ENCODE measurements at places on chromosomes 12 and 14.

DNA sequence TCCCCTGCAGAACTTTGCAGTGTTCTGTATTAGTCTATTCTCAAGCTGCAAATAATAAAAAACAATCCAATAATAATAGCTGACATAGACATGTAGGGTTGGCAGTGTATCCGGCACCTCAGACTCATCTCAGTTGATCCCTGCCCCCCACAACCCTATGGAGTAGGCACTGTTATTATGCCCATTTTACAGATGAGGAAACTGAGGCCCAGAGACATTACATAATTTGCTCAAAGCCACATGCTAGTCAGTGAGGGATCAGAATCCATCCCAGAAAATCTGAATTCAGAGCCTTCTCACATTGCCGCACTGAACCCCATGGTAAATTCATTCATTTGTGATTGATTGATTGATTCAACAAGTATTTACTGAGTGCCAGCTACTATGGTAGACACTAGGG, 226.6 kb upstream of the PWP1 start:
- no peak for DNase-seq

DNA sequence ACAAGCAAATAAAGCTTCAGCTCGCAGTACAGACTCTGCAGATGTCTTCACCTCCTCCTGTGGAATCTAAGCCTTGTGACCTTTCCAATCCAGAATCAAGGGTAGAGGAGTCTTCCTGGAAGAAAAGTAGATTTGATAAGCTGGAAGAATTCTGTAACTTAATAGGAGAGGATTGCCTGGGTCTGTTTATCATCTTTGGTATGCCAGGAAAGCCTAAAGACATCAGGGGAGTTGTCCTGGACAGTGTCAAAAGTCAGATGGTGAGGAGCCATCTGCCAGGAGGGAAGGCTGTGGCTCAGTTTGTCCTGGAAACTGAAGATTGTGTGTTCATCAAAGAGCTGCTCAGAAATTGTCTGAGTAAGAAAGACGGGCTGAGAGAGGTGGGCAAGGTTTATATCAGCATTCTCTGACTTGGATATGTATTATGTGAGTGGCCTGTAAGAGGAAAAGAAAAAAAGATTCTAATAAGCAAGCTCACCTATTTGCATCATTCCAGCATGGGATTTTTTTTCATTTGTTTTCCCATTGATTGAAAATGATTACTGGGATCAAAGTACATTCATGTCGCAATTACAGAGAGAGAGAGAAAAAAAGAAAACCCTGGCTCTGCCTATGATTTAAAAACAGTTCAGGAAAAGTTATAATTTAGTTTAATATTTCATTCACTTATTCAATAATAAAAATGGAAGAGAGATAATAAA, 767 bp downstream of the REP15 start:
- no peak for DNase-seq

GRCh38 chr12:87054226-87054625, 798.0 kb upstream of the MGAT4C start:
- DNase-seq: no peak

DNA sequence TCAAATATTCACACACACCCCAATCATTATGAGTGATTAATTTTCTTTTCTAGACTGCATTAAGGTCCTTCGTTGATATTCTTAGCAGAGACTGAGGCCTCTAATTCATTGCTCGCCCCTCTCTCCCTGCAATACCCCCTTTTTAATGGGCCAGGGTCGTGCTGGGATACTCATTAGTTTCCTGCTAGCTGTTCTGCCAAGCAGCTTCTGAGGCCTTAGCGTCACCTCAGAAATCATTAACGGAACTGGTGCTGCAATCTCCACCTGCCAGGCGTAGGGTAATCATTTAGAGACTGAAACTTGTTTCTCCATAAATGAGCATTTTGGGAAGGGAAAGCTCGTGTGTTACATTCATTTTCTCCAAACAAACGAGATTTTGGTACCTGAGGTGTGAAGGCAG, 1054.7 kb downstream of the GALC start:
- no peak for DNase-seq

DNA sequence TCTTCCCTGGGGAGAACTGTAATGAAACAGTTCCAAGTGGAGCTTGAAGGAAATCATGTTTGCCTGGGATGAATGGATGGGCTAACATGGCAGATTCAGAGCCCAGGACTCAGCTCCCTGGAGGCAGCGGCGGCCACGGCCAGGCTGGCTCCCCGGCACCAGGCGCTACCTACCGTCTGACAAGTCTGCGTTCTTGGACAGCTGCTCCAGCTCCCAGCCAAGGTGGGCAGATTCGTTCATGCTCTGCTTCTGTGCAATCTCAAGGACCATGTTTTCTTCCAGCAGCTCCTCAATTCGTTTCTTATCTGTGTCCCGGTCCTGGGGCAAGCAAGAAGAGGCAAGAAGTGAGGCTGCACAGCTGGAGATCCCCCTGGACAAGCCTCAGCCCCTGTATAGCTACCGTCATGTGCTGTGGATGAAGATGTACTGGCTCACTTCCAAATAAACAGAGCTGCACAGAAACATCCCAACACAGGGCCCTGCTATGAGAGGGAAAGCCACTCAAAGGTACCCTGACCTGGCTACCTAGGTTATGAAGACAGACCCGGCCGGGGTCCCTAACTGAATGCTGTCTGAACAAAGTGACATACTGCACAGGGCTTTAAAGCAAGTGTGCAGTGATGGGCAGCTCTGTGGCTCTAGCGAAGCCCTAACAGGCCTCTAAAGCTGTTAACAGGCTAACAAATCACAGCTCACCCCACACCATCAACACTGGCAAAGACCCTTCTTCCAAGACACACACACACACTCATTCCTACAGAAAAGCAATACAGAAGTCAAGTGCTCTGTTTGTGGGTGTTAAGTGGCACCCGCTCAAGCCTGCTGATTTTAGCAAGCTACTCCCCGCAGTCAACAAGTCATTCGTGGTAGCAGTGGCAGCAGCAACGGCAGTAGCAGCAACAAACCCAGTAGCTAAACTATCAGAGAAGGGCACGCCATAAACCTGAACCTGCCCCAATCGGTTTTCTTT, 80.4 kb upstream of the GPR68 start:
- no peak for DNase-seq

DNA sequence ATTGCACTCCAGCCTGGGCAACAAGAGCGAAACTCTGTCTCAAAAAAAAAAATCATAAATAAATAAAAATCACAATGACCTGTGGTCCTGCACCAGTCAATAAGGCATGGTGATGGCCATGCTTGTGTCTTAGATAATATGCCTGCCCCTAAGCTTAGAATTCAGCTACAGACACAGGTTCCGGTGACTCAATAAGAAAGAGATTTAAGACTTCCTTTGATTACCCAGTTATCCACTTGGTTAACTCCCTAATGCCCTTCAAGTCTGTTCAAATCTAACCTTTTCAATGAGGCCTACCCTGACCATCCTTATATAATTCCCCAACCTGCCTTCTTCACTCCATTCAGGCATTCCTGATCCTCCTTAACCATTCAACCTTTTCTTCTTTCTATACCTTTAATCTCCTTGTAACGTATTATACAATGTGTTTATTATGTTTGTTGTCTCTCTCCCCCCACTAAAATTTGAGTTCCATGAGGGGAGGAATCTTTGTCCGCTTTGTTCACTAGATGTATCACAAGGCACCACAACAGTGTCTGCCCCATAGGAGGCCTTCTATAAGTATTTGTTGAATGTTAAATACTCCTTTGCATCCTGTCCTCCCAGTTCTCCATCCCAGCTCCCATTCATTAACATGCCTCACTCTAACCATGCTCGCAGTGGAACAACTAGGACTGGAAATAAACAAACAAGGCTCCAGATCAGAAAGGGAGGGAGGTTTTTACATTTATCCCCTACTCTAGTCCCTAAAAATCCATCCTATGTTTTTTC, 8.9 kb downstream of the MAP4K5 start:
- no peak for DNase-seq

GRCh38 chr12:30614031-30614430, 81.6 kb downstream of the IPO8 start:
- no peak for DNase-seq

GRCh38 chr12:125381373-125381772, 316.1 kb downstream of the AACS start:
- DNase-seq: peak; percentile 45

DNA sequence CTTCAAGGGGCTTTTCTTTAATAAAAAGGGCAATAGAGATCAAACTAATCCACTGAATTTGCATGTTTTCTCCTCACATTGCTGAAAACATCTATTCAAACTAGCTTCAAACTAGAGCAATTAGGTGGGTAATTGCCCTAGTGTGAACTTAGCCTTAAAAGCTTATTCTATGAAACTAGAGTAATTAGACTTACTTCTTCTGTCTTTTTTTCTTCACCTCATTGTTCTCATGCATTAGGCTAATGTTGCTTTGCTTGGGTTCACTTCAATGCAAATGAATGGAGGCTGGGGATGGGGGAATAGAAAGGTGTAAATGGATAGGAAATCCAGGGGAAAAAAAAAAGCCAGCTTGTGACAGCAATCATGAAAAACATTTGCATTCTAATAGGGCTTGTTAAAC, 414.8 kb upstream of the LMO3 start:
- no peak for DNase-seq

GRCh38 chr14:100525615-100526014, 61.6 kb downstream of the BEGAIN start:
- DNase-seq: peak; percentile 1

- DNase-seq: no peak
Observed at GRCh38 chr12:102797528-102797927, 119.5 kb downstream of the PAH start.

DNA sequence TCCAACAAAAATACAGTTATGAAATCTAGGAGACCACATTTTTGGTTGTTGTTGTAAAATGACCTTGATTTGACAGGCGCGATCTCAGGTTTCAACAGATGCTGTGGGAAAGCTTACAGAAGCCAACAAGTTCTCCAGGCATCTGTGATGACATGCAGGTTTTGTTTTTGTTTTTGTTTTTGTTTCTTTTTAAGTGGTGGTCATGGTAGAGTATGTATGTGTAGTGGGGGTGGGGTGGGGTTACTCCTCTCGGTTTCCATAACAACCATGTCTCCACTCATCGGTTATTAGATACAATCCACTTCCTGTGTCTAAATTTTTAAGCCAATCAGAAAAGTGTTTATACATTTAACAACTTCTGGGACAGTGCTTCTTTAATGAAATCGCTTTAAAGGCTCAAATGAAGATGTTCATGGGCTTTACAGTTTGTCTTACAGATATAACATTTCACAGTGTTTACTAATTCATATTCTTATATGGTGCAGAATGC, 199.9 kb upstream of the FOXN3 start:
- peak; percentile 20 for DNase-seq

GRCh38 chr12:91507754-91508153, 325.1 kb upstream of the DCN start:
- DNase-seq: no peak

DNA sequence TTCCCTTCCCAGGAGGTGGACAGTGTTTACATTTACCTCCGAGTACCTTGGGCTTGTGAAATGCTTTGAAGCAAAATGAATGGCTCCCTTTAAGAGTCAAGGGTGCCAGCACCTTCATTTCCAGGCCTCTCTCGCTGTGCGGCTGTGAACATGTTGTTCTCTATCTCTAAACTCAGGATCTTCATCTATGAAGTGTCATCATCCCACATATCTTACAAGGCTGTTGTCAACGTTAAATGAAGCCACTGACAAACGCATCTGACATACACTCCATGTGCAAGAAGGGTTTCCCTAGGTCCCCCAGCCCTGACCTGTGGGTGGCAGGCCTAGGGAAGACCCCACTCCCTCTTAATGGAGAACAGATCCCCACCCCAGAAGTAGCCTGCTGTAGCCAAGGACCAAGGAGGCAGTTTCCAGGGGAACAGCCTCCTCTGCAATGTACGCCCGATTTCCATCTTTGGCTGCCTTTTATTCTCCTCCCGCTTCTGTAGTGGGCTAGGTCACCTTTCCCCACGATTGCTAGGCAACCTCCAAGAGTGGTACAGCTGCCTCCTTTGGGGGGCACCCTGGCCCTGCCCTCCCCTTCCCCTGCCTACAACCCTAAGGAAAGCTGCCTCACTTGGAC, 7.6 kb downstream of the ACTN1 start:
- DNase-seq: no peak

DNA sequence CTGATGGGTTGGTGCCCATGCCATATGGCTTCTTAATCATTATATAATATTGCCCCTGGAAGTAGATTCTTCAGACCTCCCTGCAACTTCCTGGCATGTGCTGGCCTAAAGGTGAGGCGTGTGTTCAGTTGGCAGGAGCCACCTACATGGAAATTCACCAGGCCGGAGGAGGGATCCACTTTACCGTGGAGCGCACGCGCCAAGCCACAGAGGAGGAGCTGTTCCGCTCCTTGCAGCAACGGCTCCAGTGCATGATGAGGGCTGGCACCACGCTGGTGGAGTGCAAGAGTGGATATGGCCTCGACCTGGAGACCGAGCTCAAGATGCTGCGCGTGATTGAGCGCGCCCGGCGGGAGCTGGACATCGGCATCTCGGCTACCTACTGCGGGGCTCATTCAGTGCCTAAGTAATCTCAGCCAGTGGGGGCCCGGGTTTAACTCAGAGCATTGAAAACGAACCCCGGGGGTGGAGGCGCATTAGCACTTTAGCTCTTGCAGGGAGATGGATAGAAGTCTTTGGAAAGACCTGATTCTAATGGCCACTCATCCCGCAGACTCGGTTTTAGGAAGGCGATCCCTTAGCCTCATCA, 13.5 kb downstream of the AMDHD1 start:
- DNase-seq: no peak

GRCh38 chr14:57573173-57573572, 79.5 kb upstream of the CCDC198 start:
- no peak for DNase-seq

GRCh38 chr12:115144425-115144824, 460.4 kb upstream of the TBX3 start:
- DNase-seq: no peak

GRCh38 chr12:49537231-49537751, 1.5 kb upstream of the KCNH3 start:
- no peak for DNase-seq

DNA sequence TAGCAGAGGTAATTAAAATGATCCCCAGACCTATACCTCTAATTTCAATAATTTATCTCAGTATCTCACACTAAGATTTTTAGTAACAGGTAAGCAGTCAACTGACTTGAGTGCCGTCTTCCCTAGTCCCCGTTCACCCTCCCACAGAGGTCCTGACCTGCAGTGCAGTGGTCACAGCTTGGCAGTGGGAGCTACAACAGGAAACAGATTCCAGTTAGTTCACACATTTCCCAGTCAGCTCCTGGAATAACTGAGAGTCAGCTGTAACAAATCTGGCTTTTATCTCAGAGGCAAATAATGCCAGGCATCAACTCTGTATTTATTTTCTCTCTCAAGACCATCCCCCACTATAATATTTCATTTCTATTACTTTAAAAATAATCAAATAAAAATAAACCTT, 308.2 kb downstream of the ATP23 start:
- DNase-seq: peak; percentile 20
